Smooth muscle cell of the brain vasculature (primary cell): ENCODE measurements at places on chromosomes 11 and 22.

GRCh38 chr11:62018981-62019664 is 51.7 kb upstream of the FTH1 start:
- no peak for DNase-seq

DNA sequence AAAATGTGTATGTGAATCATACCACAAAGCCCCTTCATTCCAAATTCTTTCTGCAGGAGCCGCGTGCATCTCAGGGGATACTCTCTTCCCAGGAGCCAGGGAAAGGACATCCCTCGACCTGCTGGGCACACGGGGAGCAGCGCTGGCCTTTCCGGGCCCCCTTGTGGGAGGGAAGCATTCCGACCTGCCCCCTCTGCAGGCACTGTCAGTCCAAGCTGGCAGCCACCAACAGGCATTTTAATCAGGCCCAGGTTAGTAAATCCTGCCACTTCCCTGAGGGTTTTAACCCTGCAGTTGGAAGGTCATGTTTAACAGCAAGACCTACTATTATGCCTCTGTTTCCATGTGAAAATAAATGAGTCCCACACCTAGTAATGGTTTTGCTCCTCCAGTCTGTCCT is 391.5 kb downstream of the SHANK2 start:
- no peak for DNase-seq

- DNase-seq: no peak
Measured at GRCh38 chr11:126519764-126520734, 164.6 kb downstream of the ST3GAL4 start.

GRCh38 chr22:36379593-36380361 is 8.0 kb downstream of the MYH9 start:
- no peak for DNase-seq

GRCh38 chr22:50710221-50710620 is 27.8 kb upstream of the ACR start:
- DNase-seq: no peak

GRCh38 chr11:45041596-45041995 is 90.9 kb upstream of the TP53I11 start:
- no peak for DNase-seq

GRCh38 chr11:7570938-7571521 is 57.2 kb downstream of the PPFIBP2 start:
- no peak for DNase-seq

DNA sequence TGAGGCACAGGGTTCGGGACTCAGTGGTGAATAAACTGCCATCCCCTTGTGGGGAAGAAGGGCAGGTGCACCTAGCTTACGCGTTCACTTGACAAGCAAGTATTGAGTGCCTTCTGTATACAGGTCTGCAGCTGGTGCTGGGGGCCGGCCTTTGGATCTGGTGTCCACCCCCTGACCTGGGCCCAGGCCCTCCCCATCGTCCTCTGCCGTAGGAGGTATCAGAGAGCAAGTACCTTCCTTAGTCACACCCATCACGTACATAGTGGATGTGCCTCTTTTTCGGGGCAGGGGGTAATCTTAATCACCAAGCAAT is 53.3 kb downstream of the SMIM38 start:
- no peak for DNase-seq

- DNase-seq: no peak
Measured at GRCh38 chr11:36748836-36749235, 150.8 kb upstream of the RAG2 start.

GRCh38 chr11:35463331-35463751 is 44.0 kb upstream of the SLC1A2 start:
- no peak for DNase-seq

DNA sequence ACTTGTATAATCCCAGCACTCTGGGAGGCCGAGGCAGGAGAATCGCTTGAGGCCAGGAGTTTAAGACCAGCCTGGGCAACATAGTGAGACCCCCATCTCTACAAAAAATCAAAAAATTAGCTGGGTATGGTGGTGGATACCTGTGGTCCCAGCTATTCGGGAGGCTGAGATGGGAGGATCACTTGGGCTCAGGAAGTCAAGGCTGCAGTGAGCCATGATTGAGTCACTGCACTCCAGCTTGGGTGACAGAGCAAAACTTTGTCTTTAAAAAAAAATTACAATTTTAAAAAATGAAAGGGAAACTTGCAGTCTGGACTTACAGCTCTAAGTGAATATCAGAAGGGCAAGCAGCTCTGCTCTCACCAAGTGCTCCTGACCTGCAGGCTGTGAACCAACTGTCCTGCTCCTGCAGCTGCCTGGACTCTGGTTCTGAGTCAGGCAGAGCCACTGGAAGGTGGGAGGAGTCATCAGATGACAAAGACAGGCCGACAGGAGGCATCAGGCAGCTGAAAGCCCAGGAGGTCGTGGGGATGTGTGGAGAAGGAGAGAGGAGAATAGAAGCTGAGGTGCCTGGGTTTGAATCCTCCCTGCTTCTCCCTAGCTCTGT is 9.6 kb downstream of the SMTNL1 start:
- no peak for DNase-seq

DNA sequence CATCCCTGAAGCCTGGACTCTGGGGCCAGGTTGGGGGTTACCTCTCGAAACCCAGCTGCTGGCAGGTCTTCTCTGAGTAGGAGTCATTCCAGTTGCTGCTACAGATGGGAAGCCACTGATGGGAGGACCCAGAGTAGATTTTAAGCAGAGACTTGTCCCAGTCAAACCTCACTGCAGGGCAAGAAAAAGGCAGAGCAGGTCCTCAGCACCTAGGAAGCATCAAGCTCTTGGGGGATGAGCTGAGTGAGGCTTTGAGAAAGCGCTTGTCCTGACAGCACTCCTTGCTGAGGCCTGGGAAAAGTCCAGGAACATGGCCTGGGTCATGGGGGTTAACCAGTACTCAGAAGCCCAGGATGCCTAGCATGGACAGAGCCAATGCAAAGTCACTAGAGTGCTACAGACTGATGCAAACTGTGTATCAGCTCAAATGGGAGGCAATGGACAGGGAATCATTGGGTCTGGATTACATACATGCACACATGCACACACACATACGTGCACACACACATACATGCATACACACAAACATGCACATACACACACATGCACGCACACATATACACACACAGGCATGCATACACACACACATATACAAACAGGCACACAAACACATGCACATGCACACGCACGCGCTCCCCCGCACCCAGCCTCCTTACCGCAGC is 15.3 kb downstream of the TMPRSS13 start:
- DNase-seq: no peak
